Stomach (tissue), 19 donors: ENCODE measurements at places on chromosomes 13 and 19. TPM values are rescaled to one million over a fixed set of nuclear protein-coding genes. Genes with fewer than 3 reads are reported as not detected.

Gene CEACAM19
- 2.8 TPM for total RNA-seq

GRCh38 chr13:44726778-44727177, 150.6 kb upstream of the TSC22D1 start:
- no peaks in the 10 kb centered on the region for H3K27me3 ChIP-seq
- no peaks in the 10 kb centered on the region for H3K4me1 ChIP-seq
- no peak overlapping the region for H3K27ac ChIP-seq
- H3K4me3 ChIP-seq = no peak overlapping the region
- DNase-seq = no peak
- no peaks in the 10 kb centered on the region for H3K36me3 ChIP-seq

Gene PLD3
- total RNA-seq = 257 TPM

- no peak overlapping the region for H3K27ac ChIP-seq
- no peaks in the 10 kb centered on the region for H3K36me3 ChIP-seq
- H3K4me3 ChIP-seq = no peak overlapping the region
- DNase-seq = no peak
Measured at GRCh38 chr13:91144054-91144453, 203.4 kb upstream of the MIR17HG start.

GRCh38 chr13:31773538-31773937, 34.2 kb downstream of the RXFP2 start:
- no peak overlapping the region for H3K27ac ChIP-seq
- no peak for DNase-seq
- H3K4me1 ChIP-seq = no peaks in the 10 kb centered on the region
- no peaks in the 10 kb centered on the region for H3K36me3 ChIP-seq
- no peak overlapping the region for H3K4me3 ChIP-seq

DNA sequence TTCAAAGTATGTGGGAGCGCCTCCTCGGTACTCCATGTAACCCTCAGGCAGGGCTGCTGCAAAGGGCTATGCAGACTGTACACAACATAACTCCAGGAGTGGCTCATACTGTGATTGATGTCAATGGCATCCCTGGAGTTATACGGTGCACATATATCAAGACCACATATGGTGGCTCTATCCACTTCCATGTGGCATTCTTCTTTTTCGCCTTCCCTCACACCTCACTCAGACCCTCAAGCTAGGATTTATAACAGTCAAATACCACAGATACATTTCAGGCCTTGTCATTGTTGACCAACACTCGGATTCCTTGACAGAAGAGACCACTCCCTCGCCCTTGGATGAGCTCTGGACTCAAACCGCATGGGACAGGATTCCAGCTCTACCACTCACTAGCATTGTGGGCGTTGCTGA, 11.3 kb upstream of the UBL3 start:
- no peaks in the 10 kb centered on the region for H3K27me3 ChIP-seq
- no peak for DNase-seq
- H3K4me1 ChIP-seq = peaks cover 6% of the 10 kb centered on the region
- H3K36me3 ChIP-seq = no peaks in the 10 kb centered on the region

- H3K36me3 ChIP-seq = peaks cover 17% of the 10 kb centered on the region
- H3K4me3 ChIP-seq = no peak overlapping the region
- no peaks in the 10 kb centered on the region for H3K27me3 ChIP-seq
- DNase-seq = no peak
- peaks cover 5% of the 10 kb centered on the region for H3K4me1 ChIP-seq
Measured at GRCh38 chr19:7385062-7385461, 36.3 kb downstream of the ARHGEF18 start.

GRCh38 chr13:30607908-30608307, 9.8 kb upstream of the USPL1 start:
- no peak overlapping the region for H3K27ac ChIP-seq
- peak; percentile 34 for DNase-seq
- no peaks in the 10 kb centered on the region for H3K27me3 ChIP-seq
- H3K36me3 ChIP-seq = no peaks in the 10 kb centered on the region
- peaks cover 11% of the 10 kb centered on the region for H3K4me1 ChIP-seq

Gene SLC15A1
- total RNA-seq = 9.9 TPM

GRCh38 chr19:50214699-50215543, 11.5 kb downstream of the MYH14 start:
- no peaks in the 10 kb centered on the region for H3K27me3 ChIP-seq
- H3K27ac ChIP-seq = peak overlapping the region; percentile 93
- H3K4me1 ChIP-seq = peaks cover 21% of the 10 kb centered on the region
- H3K4me3 ChIP-seq = no peak overlapping the region
- DNase-seq = peak; percentile 93
- H3K36me3 ChIP-seq = no peaks in the 10 kb centered on the region

Gene ZNF578
- not detected for total RNA-seq

DNA sequence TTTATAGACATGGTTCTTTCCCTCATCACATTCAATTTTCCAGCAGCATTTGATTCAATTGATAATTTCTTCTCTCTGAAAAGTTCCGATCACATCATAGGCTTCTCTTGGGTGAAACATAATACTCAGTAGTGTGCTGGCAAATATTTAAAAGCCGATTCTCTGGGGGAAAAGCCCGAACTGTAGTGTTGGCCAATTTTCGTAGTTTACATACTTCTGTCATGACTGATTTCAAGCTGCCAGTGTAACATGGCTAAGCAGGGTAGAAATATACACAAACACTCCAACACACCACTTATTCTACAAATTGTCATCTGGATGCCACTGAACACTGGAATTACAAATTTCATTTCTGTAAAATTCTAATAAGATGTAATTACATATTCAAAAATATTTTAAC, 56.1 kb upstream of the FREM2 start:
- no peaks in the 10 kb centered on the region for H3K36me3 ChIP-seq
- no peak overlapping the region for H3K27ac ChIP-seq
- H3K4me1 ChIP-seq = no peaks in the 10 kb centered on the region
- no peak overlapping the region for H3K4me3 ChIP-seq

Gene C19orf18
- total RNA-seq = not detected

GRCh38 chr19:46579361-46579879, 21.7 kb upstream of the CALM3 start:
- H3K4me1 ChIP-seq = no peaks in the 10 kb centered on the region
- H3K27me3 ChIP-seq = no peaks in the 10 kb centered on the region
- no peak overlapping the region for H3K27ac ChIP-seq
- no peak for DNase-seq
- no peak overlapping the region for H3K4me3 ChIP-seq
- no peaks in the 10 kb centered on the region for H3K36me3 ChIP-seq

Gene COX7A1
- total RNA-seq = 15.9 TPM

DNA sequence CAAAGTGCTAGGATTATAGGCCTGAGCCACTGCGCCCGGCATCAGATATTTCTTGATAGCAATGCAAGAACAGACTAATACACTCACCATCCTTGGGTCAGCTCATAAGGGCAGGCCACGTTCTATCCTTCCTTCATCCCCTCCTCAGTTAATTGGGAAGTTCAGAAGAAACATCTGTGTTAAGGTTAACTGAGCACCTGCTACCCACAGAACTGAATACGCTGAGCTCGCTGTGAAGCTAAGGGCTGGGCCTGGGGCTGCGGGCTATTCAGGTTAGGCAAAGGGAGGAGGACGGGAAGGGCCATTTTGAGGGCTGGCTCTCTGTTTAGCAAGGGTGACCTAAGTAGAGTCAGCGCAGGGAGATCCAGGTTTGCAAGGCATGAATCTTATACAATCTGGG, 43.0 kb upstream of the UQCRFS1 start:
- DNase-seq = no peak
- no peaks in the 10 kb centered on the region for H3K36me3 ChIP-seq
- peaks cover 24% of the 10 kb centered on the region for H3K27me3 ChIP-seq
- H3K4me1 ChIP-seq = no peaks in the 10 kb centered on the region

Gene FAM216B
- total RNA-seq = not detected

Gene LYL1
- total RNA-seq = 1.3 TPM

- no peak overlapping the region for H3K27ac ChIP-seq
- no peaks in the 10 kb centered on the region for H3K27me3 ChIP-seq
- H3K4me3 ChIP-seq = no peak overlapping the region
- DNase-seq = peak; percentile 83
Measured at GRCh38 chr19:6412447-6413091, 12.0 kb downstream of the KHSRP start.

Gene MEX3D
- 32.1 TPM for total RNA-seq

DNA sequence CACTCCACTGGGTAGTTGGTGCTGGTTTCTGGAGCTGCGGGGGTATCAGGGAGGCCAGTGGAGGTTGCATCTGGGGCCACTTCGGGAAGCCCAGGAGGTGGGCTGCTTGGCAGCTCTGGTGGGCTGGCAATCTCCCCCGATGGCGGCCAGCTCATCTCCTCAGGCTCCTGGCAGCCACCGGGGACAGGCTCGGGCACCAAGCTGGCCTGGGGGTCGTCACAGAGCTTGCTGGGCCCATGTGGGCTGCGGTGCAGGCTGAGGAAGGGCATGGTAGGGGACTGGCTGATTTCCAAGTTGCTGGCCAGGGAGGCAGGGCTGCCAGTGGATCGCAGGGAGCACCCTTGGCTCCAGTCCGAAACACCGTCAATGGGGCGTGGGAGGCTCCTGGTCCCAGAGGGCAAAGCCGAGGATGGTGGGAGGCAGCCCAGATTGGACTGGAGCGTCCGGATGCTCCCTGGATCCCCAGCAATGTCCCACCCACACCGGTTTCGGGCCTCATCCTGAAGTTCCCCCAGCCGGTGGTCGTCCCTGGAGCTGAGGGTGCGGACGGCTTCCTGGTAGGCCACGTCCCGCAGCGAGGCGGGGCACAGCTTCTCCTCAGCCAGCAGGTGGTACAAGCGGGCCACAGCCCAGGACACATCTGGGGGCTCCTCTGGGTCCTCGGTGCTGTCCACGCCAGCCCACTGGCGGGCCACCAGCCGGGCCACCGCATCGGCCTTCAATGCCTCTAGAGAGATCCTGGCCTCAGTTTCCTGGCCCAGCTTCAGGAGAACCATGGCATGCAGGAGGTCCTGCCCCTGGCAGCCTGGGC, 13.8 kb downstream of the TICAM1 start:
- H3K27ac ChIP-seq = peak overlapping the region; percentile 16
- H3K4me3 ChIP-seq = no peak overlapping the region
- H3K27me3 ChIP-seq = no peaks in the 10 kb centered on the region
- DNase-seq = peak; percentile 61
- H3K36me3 ChIP-seq = peaks cover 42% of the 10 kb centered on the region

Gene ZNF486
- total RNA-seq = 14.3 TPM

DNA sequence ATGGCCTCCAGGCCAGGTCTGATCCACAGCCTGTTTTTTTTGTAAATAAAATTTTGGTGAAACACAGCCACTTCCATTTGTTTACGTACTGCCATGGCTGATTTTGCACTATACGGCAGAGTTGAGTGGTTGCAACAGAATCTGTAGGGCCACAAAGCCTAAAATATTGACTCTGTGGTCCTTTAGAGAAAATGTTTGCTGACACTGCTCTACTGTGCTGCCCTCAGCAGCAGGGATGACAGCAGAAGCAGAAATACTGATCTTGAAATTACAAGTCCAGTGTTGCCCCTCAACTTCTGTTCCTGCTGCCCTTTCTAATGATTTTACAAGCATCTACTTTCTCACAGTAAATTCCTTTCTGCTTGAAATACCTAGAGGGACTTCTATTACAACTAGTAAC, 245.2 kb downstream of the RGCC start:
- no peaks in the 10 kb centered on the region for H3K27me3 ChIP-seq
- H3K4me1 ChIP-seq = no peaks in the 10 kb centered on the region
- no peak for DNase-seq
- H3K36me3 ChIP-seq = no peaks in the 10 kb centered on the region

Gene ENOX1
- 1.3 TPM for total RNA-seq

DNA sequence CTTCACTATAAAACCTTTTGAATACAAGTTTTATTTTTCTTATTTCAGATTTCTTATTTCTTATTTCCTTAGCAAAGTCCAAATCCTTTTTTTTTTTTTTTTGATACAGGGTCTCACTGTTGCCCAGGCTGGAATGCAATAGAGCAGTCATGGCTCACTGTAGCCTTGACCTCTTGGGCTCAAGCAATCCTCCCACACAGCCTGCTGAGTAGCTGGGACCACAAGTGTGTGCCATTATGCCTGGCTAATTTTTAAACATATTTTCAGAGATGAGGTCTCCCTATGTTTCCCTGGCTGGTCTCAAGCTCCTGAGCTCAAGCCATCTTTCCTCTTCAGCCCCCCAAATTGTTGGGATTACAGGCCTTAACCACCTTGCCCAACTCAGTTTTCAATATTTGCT, 334.3 kb downstream of the DLEU7 start:
- peaks cover 26% of the 10 kb centered on the region for H3K4me1 ChIP-seq
- H3K27ac ChIP-seq = no peak overlapping the region
- no peaks in the 10 kb centered on the region for H3K36me3 ChIP-seq
- no peak for DNase-seq

Gene ZNF837
- 2.3 TPM for total RNA-seq

DNA sequence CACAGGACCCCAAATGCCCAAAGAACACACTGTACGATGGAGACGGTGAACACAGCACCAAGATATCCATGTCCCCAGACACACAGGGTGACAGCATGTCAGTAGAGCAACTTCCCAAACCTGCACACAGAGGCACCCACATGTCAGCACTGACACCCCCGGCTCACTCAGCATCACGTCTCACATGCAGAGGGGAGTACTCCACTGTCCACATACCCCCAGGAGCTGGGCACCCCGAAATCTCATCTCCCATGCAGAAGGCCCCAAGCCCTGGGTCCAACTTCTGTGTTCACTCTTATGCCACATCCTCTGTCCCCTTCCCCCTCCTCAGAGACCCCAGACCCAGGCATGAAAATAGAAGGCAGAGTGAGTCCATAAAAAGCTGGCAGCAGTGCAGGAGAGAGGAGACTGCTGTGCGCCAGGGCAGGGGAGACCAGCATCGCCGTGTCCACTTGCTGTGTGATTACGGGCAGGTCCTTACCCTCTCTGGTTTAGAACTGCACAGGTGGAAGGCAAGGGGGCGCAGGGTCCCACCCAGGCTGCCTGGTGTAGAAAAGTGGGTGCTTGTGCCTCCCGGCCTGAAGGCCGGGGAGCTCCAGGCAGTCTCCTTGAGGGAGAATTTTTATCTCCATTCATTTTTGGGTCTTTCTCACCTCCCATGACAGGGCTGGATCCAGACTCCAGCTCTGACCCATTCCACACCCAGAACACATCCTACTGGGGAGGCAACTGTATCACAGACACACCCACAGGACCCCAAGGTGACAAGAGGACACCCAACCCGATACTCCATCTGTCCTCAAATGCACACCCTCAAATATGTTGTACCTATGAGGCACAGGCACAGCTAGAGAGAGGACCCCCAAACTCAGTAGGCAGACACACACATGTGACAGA, 17.0 kb downstream of the ERFL start:
- H3K27me3 ChIP-seq = peaks cover 63% of the 10 kb centered on the region
- no peak overlapping the region for H3K27ac ChIP-seq
- H3K4me1 ChIP-seq = peaks cover 5% of the 10 kb centered on the region
- peaks cover 27% of the 10 kb centered on the region for H3K36me3 ChIP-seq
- no peak for DNase-seq

Gene GNA15
- 4.8 TPM for total RNA-seq

DNA sequence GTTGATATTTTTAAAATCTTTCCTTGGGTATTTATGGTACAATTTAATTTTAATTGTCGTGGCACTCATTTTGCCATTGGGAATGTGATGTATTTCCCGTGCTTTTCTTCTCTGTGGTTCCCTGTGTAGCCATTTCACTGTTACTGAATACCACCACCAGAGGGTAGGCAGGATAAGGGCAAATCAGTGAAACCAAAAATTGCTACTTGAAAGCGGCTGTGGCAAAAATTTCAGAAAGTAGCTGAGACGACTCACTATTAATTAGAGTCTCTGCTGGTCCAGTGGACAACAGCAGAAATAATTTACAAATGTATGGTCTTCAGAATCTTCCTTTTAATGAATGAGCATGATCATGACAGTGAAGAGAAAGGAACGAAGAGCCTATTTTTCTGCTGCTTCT, 34.4 kb upstream of the MIR17HG start:
- H3K27me3 ChIP-seq = peaks cover 37% of the 10 kb centered on the region
- H3K36me3 ChIP-seq = no peaks in the 10 kb centered on the region
- H3K4me3 ChIP-seq = no peak overlapping the region
- no peak overlapping the region for H3K27ac ChIP-seq
- peak; percentile 53 for DNase-seq

GRCh38 chr19:13998426-13998825, 7.7 kb downstream of the RFX1 start:
- no peak for DNase-seq
- H3K36me3 ChIP-seq = peaks cover 37% of the 10 kb centered on the region
- H3K27ac ChIP-seq = no peak overlapping the region
- H3K27me3 ChIP-seq = no peaks in the 10 kb centered on the region
- no peak overlapping the region for H3K4me3 ChIP-seq
